ENCODE measurements at places on chromosomes 2 and 18.
A peak's percentile ranks its signal among the peaks of the same experiment; 100 is the strongest.

DNA sequence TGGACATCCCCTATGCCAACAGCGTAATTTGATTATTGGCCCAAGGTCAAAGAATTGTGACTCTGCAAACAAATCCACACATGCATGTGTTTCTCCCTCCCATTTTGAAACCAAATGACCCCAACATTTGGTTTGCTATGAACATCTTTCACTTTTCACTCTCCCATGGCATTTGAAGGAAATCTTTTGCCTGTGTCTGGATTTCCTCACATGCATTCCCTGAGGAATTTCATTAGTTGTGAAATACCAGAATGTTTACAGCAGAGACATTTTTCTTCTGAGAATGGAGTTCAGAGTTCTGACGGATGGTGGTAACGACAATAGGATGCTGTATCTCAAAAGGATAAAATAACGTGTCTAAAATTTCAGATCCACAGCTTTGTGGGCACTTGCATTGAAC is 60.3 kb upstream of the LMAN1 start:
- no peak for DNase-seq

DNA sequence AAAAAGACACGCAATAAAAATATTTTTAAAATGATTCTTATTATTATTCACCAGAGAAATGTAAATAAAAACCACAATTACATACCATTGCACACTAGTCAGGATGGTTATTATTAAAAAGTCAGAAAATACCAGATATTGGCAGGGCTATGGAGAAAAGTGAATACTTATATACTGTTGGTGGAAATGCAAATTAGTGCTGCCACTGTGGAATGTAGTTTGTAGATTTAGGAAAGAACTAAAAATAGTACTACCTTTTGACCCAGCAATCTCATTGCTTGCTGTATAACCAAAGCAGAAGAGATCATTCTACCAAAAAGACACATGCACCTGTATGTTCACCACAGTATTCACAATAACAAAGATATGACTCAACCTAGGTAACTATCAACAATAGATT is 1237.3 kb upstream of the FAM98A start:
- DNase-seq, result no peak

GRCh38 chr2:46171996-46172546 is 125.1 kb upstream of the EPAS1 start:
- no peak for DNase-seq

GRCh38 chr2:42848265-42848664 is 55.9 kb upstream of the HAAO start:
- peak; percentile 4 for DNase-seq

GRCh38 chr2:10626837-10627236 is 62.9 kb downstream of the NOL10 start:
- DNase-seq, result no peak

- no peak for DNase-seq
These were observed 61.7 kb upstream of the SPTBN1 start for GRCh38 chr2:54394392-54394791.

- DNase-seq, result no peak
These were observed 123.0 kb downstream of the AGAP1 start for GRCh38 chr2:235616885-235617284.

DNA sequence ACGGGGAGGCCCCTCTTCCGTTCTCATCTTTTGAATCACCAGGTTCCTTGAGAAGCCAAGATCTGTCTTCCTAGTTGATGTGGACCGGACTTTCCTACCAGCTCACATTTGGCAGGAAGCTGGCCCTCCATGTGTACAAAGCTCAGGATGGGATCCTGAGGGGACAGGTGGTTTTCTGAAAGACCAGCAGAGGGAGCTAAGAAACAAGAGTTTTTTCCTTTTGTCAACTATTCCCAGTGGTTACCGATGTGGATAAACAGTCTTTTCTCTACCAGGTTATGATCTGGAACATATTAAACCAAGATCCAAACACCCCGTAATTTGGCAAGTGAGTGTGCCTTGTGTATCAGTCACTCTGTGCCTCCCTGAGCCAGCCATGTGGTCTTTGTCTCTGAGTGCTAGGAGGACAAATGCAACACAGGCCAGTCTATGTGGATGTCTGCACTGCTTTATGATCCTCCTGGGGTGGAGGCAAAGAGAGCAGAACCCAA is 25.1 kb upstream of the ARHGAP25 start:
- DNase-seq, result peak; percentile 44

- DNase-seq, result no peak
These were observed 184.8 kb downstream of the LNPK start for GRCh38 chr2:175817221-175817620.

GRCh38 chr2:135742325-135742757 is 686 bp downstream of the UBXN4 start:
- DNase-seq, result peak; percentile 21

GRCh38 chr2:64325477-64325851 is 128.5 kb upstream of the LGALSL start:
- DNase-seq, result no peak

DNA sequence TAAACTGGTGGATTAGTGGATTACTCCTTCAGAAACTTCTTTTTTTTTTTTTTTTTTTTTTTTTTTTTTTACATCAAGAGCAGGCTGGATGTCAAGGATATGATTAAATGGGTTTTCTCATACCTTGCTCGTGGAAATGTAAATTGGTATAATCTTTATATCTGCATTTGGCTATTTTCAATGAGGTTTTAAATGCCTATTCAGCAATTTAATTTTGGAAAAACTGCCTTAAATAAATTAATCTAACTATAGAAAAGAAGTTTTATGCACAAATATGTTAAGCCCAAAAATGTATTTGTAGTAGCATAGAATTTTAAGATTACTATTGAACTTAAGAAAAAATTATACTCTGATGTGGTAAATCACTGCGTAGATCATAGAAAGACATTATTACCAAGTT is 11.4 kb upstream of the GAREM1 start:
- DNase-seq, result no peak

- DNase-seq, result no peak
These were observed 116.5 kb downstream of the DOCK10 start for GRCh38 chr2:224925810-224926100.

DNA sequence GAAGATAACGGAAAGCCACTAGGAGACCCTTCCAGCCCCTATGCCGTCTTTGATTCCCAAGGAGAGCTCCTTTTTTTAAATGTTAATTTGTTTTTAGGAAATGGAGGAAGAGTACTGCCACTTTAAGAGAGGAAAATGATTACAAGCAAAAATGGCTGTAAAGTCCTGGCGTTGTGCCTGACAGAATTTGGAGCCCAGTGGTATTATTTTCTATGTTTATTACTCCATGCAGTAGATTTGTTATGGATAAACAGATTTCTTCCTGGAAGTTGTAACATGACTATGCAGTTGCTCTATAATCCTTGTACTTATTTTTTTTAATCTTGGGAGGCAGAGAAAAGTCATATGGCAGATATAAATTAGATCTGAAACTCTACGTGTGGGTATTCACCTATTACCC is 141.3 kb downstream of the GBX2 start:
- no peak for DNase-seq

DNA sequence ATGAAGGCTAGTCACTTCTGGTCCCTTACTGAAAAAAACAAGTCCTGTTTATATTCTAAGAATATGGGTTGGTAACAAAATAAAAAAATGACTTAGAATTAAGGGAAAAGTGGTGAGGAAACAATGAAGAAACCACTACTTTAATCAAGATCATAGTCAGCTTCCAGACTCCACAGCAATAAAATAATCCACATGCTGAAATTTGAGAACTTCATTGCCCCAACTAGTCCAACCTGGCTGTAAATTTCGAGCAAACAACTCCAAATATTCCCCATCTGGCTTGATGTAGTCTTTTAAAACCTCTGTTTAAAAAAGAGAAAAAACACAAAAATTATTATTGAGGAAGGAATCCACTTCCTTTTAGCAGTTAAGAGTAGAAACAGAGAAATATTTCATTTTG is 32.5 kb downstream of the METTL4 start:
- DNase-seq, result no peak

DNA sequence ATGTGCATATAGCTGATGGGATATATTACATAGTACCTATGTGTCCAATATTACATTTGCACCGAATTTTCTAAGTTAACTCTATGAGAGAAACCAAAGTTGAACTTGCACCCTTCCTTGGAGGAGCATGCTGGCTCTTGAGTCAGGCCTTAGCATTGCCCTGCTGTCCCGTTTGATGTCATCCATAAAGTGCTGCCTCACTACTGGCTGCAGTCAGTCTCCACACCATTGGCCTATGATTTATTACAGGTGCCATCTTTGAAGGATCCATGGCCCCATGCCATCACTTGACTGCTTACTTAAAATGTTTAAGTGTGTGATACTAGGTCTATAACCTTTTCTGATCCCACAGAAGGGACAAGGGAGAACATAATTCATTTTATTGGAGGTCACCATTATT is 249.3 kb upstream of the RBBP8 start:
- no peak for DNase-seq

- no peak for DNase-seq
These were observed 2798.0 kb upstream of the TEKT4 start for GRCh38 chr2:92073036-92073814.

DNA sequence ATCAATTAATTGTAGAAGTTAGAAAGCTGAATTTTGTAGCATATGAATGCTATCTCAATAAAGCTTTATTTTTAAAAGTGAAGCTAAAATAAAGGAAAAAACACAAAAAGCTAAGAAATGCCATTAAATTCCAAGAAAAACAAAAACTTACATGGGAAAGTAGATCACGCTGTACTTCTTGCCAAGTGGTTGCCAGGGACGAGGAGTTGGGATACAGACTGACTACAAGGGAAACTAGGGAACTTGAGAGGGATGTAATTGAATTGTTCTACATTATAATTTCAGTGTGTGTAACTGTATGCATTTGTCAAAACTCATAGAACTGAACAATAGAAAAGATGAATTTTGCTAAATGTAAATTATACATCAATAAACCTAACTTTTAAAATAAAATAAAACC is 108.1 kb downstream of the DYM start:
- no peak for DNase-seq

GRCh38 chr18:68797871-68798270 is at the start of gene CCDC102B:
Gene CCDC102B, plus strand, starts transcription at chr18:68798080. Its CDS starts 38,684 bp downstream, at chr18:68836764.
- no peak for DNase-seq

DNA sequence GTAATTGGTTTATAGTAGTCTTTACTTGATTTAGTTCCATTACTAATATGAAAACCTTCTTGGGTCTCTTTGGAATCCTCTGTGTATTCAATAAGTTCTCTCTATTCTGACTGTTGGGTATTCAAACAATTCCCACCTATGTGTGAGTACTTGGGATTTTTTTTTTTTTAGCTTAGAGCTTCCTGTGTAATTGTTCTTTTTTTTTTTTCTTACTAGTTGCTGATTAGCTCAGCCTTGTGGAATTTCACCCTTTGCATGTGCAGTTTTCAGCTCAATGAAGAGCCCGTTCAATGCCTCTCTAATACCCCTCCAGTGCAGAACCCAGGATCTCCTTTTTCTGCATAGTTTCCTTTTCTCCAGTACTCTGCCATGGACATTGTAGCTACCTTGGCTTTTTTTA is 339.1 kb upstream of the GALNT5 start:
- DNase-seq, result no peak

DNA sequence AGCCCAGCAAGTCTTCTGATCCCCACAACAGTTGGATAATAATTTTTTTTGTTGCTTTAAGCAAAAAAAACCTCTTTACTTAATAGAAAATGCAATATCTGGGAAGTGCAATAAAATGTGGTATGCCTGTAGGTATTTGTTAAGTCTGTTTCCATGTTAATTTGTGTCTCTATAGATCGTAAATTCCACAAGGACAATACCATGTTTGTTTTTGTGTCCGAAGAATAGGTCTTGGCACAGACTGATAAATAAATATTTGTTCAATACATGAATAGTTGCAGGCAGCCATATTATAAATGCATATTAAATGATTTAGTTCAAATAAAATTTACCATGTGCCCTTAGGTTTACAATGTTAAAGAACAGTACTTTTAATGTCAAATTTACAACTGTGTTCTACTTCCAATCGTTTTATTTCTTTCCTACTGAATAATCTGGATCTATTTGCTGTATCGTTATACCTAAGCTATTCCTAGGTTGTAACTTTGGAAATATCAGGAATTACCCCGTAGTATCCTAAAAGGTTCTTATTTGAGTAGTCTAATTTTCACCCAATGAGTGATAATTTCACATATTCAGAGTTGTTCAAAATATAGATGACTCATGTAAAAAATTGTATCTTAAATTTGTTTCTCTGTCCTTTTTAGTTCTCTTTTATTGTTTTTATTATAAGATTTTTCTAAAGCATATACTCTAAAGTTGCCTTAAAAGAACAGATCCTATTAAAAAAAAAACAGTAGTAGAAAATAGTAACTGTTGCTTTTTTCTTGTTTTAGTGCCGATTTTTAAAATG is 151.8 kb downstream of the EHBP1 start:
- no peak for DNase-seq

GRCh38 chr2:184679219-184680018 is 81.1 kb downstream of the ZNF804A start:
- DNase-seq, result no peak

DNA sequence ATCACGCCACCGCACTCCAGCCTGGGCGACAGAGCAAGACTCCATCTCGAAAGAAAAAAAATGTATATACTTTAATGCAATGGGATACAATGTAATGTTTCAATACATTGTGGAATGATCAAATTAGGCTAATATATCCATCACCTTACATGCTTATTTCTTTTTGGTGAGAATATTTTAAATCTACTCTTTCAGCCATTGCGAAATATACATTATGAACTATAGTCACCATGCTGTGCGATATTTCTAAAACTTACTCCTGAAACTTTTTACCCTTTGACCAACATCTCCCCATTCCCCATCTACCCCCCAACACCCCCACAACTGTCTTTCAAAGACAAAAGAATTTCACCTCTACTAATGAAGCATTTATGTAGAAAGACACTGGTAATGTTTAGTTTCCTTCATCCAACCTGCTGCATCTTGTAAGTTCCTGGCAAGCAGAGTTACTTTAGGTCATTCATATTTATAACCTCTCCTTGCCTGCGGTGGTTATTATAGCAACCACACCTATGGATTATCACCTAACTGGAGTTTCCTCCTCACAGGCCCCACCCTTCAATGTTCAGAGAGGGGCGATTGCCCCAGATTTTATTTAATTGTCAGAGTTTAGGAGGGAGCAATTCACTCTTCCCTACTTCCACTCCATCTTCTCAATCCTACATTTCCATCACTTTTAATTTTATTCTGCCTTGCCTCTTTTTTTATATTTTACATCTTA is 1.2 kb upstream of the ME2 start:
- no peak for DNase-seq

DNA sequence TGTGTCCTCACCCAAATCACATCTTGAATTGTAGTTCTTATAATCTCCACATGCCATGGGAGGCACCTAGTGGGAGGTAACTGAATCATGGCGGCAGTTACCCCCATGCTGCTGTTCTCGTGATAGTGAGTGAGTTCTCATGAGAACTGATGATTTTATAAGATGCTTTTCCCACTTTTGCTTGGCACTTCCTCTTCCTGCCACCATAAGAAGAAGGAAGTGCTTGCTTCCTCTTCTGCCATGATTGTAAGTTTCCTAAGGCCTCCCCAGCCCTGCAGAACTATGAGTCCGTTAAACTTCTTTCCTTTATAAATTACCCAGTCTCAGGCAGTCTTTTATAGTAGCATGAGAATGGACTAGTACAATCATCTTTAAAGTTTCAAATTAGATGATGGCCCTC is 902.4 kb upstream of the PIK3C3 start:
- DNase-seq, result no peak
